ENCODE measurements at places on chromosomes 2 and 18.

DNA sequence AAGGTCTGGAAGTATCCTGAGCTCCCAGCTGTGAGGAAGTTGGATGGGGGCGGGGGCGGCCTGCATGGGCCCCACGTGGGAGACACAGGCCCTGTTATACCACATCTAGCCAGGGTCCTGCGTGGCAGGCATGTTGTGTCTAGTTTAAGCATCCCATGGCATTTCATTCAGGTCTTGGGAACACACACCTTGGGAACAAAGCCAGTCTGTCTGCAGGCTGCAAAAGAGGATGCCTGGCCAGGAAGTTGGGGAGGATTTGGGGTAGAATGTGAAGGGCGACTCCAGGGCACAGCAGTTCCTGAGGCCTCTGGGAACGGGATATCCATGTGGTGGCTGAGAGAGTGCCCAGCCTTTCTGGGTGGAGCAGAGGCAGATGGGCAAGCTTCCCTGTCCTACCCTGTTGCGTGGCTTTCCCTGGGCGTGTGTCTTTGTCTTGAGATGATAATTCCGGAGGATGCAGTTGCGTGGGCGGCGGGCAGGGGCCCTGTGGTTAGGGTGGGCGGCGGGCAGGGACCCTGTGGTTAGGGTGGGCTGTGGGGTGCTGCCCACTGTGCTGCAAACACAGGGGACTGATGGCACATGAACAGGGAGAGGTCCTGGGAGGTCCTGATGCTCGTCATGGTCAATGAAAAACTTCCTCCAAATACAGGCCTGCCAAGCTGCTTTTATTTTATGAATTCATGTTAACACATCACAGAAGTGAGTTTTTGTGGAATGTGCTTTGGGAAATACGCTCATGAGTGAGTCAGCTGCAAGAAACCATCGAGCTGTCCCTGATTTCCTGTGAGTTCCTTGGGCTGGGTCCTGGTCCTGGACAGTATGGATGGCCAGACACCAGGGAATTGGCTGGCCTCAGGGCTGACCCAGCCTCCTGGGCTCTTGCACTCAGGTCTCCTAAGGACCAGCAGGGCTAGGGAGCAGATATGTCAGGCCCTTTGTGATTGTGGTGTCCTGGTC, 90.0 kb upstream of the HS6ST1 start:
- DNase-seq: no peak

DNA sequence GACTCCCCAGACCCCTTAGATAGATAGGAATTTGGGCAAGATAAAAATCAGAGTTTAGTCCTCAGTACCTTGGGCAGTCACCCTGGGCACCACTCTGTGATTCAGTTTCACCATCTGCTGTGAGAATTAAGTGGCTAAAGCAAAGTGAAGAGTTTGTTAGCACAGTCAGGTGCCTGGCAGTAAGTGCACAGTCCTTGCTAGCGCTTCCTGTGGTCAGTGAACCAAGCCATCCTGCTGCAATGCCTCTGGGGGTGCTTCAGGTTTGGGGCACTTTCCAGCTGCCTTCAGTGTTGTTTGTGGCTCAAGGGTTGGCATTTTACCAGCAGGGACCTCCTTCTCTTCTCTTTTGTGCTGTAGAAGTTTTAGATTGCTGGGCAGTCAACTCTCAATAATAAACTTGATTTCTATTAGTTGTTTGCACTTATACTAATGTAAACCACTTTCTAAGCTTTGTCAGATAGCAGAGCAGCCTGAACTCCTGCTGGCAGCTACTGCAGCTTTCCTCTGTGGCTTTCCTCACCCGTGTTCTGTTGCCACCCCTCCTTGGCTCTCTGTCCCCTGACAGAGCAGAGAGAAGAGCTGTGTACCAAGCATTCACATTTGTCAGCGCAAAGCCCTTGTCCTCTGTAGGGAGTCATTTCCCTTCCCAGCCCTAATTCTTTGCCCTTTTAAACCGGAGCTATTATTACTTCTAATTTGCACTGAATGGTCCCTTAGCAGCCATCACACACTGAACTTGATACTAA, 48.4 kb upstream of the RMP24 start:
- DNase-seq: no peak

GRCh38 chr2:144479138-144479537, 40.8 kb downstream of the ZEB2 start:
- DNase-seq: no peak

DNA sequence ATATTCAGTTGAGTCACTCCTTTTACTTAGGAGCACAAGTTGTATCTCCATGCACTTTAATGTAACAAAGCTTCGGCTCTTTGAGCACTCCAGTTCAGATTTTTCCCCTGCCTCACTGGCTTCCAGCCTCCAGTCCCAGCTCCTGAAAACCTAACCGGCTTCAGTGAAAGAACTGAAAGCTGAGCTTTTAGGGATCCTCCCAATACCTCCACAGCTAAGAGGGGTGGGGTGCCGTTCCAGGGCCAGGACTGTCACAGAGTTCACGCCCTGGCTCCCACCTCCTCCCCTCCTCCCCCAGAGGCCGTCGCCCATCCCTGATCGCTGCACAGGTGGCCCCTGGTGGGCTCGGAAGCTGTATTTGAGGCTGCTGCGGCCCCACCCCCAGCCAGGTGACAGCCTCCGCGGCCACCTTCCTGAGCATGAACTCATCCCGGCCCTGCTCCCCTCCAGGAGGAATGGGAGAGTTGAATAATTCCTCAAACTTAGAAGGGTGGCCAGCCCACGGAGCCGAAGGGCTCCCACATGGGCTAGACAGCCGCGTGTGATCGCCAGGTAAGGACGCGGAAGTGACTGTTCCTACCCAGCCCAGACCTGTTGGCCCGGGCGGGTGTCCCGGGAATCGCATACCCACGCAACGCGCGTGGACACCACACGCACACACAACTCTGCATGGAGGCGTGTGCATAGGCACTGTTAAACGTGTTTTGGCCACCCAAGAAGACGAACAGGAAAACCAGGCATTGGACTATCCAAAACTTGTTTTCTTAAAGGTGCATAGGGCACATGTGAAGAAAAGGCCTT, 1.8 kb downstream of the MYO5B start:
- peak; percentile 38 for DNase-seq

- DNase-seq: peak; percentile 28
Observed at GRCh38 chr2:101596333-101596732, 101.2 kb upstream of the MAP4K4 start.

DNA sequence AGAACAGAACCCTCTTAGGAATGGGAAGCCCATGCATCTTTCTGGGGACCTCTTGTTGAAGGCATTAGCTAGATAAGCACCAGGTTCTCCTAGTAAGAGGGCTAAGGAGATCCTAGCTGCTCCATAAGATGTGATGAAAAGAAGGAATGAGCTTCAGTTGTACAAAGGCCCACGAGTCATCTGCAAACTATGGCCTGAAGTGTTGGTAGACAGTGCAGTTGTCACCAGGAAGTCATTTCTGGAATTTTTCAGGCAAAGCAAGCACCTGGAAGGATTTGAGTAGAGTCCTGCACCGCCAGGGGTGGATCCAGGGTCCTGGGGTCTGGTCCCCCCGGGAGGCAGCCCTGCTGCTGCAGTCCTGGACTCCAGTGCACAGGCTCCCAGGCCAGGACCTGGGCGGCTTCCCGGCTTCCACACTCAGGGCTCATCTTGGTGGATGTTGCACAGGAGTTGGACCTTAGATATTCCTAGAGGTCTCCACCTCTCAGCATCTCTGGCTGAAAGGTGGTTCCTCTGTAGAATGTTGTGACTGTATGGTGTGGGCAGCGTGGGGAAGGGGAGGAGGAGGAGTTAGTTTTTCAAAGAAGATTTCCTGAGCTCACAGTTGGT, 85.3 kb downstream of the LDLRAD4 start:
- no peak for DNase-seq

GRCh38 chr2:3344897-3345296, 32.7 kb downstream of the EIPR1 start:
- no peak for DNase-seq

DNA sequence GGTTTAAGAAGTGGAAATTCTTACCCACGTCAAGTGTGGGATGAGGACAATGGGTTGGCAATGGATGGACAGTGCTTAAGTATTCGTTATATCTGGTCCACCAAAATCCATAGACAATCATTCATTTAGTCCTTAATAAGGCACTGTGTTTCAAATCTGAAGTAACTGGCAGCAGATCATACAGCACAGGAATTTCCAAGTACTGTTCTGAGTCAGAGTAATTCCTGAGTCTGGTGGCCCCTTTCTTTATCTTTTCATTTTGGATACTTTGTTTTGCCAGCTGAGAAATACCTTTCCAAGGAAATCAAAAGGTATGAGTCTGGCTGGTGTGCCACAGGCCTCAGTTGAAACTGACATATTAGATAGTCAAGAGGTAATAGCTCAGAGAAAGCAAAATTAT, 31.4 kb upstream of the CCDC102B start:
- DNase-seq: no peak

DNA sequence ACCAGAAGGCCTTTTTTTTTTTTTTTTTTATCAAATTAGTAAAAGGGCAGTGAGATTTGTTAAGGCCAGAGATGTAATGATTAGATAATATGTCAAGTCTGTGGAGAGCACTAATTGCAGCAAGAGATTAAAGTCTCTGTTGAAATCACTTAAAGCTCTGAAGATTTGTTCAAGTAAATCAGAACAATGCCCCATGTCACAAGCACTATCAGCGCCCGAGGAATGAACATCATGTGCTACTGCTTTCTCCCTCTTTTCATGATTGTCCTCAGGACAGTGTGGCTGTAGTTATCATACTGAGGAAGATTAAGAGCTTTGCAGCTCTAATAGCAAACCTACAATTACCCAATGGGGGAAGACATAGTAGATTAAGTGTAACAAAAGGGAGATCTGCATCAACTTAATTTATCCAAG, 71.1 kb downstream of the TDRD15 start:
- no peak for DNase-seq

DNA sequence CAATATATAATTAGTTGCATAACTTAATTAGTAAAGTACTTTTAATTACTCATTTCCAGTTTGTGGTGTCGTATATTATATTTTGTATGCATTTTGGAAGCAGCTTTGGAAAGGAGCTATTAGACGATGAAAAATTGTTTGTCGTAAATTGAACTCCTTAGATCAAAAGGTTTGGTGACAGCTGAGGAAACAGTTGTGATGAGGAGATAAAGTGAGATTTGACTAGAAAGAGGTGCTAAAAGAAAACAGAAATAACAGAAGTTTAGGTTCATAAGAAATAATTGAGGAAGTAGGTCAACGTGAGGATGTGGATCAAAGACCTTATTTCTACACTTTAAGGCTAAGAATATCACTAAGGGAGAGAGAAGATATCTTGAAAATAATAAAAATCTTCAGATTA, 141.9 kb upstream of the NETO1 start:
- no peak for DNase-seq

GRCh38 chr2:2941205-2941604, 436.4 kb downstream of the EIPR1 start:
- DNase-seq: no peak

DNA sequence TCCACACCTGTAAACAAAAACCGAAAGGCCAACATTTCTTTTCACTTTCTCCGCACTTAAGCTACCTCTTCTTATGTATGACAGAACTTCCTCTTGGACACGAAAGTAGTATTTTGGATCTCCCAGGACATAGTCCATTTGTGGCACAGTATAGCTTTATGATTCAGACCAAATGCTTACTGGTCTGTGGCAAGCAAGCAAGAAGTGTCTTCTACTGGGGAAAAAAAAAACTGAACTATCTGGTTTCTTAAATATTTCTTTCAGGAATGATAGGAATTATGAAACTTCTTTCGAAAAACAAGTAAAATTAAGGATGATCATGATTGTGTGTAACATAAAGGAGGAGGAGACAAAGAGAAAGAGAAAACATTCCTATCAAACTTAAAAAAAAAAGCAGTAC, 33.6 kb downstream of the SRBD1 start:
- no peak for DNase-seq

- DNase-seq: no peak
Observed at GRCh38 chr2:172811027-172811426, 75.4 kb downstream of the RAPGEF4 start.

DNA sequence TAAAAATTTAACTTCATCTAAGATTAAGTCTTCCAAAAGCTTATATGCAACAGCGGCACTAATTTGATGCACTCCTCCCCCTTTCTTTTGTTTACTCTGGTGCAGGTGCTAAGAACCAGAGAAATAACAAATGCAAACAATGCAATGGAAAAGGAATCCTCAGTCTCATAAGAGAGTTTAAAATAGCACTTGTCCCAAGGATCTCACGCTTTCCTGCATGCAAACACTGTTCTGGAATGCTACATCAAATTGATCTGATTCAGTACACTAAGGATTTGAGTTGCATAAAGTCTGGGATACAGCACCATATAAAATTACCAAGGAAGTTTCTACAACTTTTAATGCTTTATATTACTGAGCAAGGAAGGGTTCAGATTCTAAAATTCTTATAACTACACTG, 50.5 kb downstream of the SEPTIN10 start:
- DNase-seq: no peak

DNA sequence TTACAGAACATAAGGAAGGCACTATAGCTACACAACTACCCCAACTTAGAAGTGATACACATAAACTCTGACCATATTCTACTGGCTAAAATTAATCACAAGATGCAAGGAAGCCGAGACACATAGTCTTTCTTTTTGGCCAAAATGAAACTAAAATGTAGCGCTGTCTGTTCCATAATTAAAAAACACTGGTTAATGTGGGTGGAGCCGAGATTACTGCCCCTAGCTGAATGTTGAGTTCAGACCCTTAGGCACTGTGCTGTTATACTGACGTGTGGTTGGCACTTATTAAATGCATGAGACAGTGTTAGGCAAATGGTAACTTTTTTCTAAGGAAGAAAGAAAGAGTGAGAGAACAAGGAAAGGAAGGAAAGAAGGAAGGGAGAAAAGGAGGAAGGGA, 254.6 kb upstream of the RND3 start:
- no peak for DNase-seq

DNA sequence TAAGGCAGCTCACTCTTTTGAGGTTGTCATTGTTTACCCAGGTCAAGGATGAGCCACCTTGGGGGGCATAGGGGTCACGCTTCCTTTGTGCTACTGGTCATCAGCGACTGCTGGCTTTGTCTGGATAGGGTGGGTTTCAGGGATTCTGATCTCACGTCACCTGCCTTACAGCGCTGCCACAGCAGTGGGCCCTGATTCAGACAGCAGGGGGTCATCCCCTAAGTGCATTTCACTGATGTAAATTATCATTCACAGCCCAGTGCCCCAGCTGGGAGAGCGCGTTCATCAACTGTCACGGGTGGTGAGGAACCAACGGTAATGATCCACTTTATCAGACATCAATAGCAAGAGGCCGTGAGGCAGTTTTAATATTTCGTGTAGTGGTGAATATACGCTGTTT, 291.2 kb downstream of the NEDD4L start:
- no peak for DNase-seq

- peak; percentile 28 for DNase-seq
Observed at GRCh38 chr2:148989882-148990493, 48.5 kb upstream of the LYPD6B start.

- DNase-seq: no peak
Observed at GRCh38 chr2:220528180-220528675, 900.8 kb downstream of the SLC4A3 start.

Measured in T47D (cell line).